ENCODE measurements at places on chromosomes 7 and 10.

- no peak for DNase-seq
Measured at GRCh38 chr7:29609162-29610037, 45.8 kb downstream of the PRR15 start.

DNA sequence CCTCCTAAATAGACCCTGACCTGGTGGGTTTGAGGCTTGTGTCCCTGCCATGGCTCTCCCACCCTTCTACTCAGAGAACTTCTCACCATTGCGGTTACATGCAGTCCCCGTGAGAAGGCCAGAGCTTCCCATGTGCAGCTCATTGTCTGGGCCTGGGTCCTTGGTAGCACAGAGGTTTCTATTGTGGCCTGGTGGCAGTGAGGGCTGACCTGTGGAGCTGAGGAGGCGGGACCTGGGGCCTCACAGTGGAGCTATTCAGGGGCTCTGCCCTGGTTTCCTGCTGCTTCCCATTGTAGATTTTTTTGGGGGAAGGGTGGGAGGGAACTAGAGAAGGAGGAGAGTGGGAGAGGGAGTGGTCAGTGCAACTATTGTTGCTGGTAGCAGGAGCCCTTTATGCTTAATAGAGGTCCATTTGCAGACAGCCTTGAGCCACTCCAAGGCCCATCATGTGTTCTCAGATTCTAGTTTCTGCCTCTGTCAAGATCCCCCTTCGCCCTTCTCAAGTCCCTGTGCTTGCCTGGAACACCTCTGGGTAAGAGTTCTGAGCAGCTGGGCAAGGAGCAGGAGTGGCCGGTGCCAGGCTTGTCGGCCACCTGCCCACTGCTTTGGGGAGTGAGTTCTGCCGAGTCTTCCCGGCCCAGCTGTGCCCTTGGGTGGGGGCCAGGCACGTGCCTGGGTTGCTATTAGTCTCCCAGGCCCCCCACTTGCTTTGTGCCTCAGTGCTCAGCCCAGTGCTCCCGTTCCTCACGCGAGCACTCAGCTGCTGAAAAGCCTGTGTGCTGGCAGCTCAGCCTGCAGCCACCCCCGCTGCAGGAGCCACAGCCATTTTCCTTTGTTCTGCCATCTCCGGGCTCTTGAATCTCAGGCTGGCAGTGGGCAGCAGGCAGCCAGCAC, 10.7 kb downstream of the TSPAN14 start:
- no peak for DNase-seq

- DNase-seq = no peak
Measured at GRCh38 chr7:117158941-117159697, 163.7 kb downstream of the WNT2 start.

DNA sequence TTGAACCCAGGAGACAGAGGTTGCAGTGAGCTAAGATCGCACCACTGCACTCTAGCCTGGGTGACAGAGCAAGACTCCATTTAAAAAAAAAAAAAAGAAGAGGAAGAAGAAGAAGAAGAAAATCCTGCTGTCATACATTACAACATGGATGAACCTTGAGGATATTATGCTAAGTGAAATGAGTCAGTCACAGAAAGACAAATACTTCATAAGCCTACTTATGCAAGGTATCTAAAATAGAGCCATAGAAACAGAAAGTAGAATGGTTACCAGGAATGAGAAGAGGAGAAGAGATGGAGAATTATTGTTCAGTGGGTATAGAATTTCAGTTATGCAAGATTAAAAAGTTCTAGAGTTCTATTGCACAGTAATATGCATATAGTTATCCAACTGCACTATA, 466.5 kb downstream of the PLXNA4 start:
- no peak for DNase-seq

- no peak for DNase-seq
Measured at GRCh38 chr7:33339074-33339790, 209.9 kb downstream of the BBS9 start.

- DNase-seq = peak; percentile 71
Measured at GRCh38 chr7:151368136-151368571, 26.5 kb downstream of the NUB1 start.

DNA sequence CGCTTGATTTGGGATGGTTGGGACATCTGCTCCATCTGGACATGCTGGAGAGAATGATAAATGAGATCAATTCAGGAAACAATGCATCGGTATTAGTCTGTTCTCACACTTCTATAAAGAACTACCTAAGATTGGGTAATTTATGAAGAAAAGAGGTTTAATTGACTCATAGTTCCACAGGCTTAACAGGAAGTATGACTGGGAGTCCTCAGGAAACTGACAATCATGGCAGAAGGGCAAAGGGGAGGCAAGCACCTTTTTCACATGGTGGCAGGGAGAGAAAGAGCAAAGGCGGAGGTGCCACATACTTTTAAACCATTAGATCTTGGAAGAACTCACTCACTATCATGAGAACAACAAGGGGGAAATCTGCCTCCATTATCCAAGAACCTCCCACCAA, 16.8 kb upstream of the TSPAN12 start:
- no peak for DNase-seq

GRCh38 chr7:17181482-17181881, 117.0 kb upstream of the AHR start:
- no peak for DNase-seq

DNA sequence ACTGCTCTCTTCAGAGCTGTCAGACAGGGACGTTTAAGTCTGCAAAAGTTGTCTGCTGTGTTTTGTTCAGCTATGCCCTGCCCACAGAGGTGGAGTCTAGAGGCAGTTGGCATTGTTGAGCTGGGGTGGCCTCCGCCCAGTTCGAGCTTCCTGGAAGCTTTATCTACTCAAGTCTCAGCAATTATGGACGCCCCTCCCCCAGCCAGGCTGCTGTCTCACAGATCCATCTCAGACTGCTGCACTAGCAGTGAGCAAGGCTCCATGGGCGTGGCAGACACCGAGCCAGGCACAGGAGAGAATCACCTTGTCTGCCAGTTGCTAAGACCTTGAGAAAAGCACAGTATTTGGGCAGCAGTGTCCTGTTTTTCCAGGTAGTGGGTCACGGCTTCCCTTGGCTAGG, 98.1 kb downstream of the SDHAF3 start:
- no peak for DNase-seq

- no peak for DNase-seq
Measured at GRCh38 chr10:89741126-89741762, 39.9 kb downstream of the KIF20B start.

DNA sequence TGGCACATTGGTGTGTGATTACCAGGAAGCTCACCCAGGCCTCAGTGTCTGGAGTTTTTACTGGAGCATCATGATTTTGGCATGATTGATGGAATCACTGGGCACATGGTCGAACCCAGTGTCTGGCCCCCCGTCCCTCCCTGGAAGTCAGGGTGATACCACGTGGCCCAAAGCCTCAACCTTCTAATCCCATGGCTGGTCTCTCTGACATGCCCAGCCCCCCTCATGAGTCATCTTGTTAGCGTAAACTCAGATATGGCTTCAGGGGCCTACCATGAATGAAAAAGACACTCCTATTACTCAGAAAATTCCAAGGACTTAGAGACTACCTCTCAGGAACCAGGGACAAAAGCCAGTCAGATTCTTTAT, 109.3 kb downstream of the GRK5 start:
- no peak for DNase-seq

DNA sequence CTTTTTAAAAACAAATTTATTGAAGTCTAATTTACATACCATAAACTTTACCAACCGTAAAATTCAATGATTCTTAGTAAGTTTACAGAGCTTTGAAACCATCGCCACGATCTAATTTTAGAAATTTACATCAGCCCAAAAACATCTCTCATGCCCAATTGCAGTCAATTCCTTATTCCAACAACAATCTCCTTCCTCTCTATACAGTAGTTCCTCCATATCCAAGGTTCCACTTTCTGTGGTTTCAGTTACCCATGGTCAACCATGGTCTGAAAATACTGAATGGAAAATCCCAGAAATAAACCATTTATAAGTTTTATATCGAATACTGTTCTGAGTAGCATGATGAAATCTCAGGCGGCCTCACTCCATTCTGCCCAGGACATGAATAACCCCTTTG, 183.4 kb upstream of the ADCY1 start:
- DNase-seq = no peak

DNA sequence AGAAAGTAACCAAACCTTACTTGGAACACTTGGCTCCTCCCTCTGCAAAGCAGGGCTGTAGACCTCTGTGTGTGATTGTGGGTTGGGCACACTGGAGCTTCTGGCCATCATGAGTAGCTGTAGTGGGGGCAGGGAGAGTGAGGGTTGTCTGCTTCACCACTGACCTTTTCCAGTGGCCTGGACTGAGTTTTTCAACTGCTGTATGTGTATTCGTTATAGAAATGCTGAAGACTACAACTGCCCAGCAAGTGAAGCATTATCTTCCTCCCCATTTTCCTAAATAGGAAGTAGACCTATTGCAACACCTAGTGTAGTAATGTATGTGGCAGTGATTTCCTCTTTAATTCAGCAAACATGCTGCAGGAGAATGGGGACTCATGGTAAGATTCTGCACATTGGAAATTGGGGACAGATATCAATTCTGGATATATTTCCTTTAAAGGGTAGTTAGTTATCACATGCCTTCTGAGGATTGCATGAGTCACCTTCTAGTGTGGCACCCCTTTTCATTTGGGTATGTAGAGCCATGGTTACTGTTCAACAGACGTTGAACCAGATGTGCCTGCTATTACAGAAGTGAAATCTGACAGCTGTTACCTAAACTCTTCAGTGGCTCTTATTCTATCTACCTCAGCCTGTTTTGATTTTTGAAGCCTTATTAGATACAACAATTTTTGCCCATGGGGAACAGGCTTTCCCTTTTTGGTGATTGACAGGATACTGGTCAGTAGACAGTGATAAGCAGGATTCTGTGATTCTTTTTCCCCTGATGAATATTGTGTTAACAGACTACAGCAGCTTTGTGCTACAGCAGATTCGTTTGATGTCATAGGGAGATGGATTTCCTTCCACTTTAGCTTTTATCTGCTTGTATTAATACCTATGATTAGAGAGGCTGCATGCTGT, 130.9 kb downstream of the SND1 start:
- no peak for DNase-seq

GRCh38 chr10:60044971-60045370, 138.6 kb upstream of the CCDC6 start:
- DNase-seq = no peak

DNA sequence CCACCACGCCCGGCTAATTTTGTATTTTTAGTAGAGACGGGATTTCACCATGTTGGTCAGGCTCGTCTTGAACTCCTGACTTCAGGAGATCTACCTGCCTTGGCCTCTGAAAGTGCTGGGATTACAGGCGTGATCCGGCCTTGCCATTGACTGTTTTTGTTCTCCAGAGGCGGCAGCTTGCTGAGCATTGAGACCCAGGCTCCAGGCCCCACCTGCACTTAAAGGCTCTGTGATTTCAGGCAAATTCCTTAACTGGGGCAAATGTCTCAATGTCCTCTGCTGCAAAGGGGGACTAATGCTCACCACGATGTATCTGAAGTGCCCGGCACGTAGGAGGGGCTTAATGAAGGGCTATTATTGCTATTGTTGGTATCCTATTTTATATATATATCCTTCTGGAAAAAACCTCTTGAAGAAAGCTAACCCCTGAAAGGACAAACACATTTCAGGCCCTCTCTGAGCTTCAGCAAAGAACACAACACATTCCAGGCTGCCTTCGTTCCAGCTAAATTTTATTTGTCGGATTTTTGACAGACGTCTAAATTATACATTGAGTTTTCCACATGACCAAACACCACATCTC, 29.0 kb downstream of the TRIM8 start:
- DNase-seq = no peak

DNA sequence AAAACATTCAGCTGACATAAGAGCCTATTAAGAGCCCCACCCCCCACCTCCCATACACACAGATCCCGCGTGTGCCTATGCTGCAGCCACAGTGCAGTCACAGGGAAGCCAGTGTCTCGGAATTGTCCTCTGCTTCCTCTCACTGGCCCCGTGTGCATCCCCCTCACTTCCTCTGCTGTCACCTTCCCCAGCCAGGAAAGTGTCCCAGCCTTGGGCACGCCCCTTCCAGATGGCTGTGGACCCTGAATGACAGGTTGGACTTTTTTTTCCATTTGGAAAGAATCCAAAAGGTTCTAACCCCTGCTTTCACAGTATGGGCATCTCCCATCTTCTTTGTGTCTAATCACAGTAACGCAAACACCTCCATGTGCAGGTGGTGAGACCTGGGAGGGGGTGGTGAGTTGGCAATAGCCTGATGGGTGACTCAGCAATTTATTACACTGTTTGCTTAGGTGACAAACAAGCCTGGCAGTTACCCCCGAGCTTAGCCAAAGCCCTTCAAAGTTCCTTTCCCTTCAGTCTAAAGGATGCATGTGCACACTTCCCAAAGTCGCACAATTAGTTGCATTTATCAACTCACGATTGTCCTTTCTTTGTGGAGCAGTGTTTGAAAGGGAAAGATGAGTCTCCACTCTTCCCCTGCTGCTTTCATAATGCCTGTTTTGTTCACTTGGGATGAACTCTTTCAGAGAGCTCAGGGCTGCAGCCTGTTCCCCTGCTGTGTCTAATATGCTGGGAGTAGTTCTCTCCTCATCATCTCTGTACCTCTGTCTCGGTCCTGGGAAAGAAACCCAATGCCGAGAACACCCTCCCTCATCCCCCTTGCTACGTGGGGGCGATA, 67.5 kb upstream of the EFCAB10 start:
- no peak for DNase-seq

DNA sequence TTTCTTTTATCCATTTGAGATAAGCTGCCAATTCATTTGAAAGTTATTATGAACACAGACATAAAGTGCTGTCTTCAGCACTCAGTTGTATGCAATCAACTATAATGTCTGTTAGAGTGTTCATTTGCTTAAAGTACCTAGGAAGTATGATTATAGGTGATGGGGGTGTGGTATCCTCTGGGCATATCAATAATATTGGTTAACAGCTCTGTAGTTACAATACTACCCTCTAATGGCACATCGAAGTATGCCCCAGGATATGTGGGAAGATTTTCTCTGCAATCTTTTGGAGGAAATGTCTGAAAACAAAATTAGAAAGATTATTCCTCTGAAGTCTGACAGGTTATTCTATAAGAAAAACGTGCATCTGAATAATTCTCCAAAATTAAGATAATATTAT, 429.7 kb downstream of the ARL4A start:
- DNase-seq = no peak

All from activated T-cell treated with anti-CD3 and anti-CD28 coated beads for 24 hours (primary cell).